AG04450 (cell line): ENCODE measurements at places on chromosomes 16 and 17.

DNA sequence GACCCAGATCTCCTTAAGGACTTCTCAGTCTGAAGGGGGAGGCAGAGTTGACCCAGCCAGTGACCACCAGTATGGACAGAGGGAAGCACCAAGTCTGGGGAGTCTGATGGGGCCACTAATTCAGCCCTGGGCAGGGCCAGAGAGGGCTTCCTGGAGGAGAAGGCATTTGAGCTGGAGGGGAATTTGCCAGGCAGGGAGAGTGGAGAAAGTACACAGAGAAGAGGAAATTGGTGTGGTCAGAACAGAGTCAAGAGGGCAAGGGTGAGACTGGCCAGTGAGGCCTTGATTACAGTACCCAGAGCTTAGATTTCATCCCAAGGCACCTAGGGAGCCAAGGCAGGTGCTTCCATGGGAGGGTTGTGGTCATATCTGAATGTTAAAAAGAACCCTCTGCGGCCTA is 36.3 kb downstream of the MYO15A start:
- no peak for DNase-seq

GRCh38 chr17:4393806-4394205 is 27.3 kb upstream of the UBE2G1 start:
- DNase-seq, result no peak

GRCh38 chr16:86664522-86665318 is 86.4 kb downstream of the FOXL1 start:
- DNase-seq, result peak; percentile 81

DNA sequence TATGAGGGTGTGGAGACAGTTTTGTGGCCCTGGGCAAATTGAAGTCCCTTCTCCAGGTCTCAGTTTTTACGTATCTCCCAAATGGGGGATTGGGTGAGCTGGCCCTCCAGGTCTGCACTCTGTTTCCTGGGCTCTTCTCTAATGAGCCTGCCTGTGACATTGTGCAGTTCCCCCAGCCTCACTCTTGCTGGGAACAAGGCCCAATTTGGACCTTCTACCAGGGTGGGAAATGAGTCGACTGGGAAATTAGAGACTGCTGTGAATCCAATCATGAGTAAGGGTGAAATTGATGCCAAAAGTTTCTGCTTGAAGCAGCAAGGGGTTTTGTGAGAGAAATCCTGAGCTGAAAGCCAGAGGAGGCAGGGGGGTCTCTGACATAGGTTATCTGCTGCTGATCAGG is 71.5 kb upstream of the KSR1 start:
- no peak for DNase-seq
